ENCODE measurements at places on chromosomes 12 and 14.

GRCh38 chr14:65255029-65255545, 152.8 kb upstream of the MAX start:
- no peak for DNase-seq

- DNase-seq: no peak
These were observed 88.1 kb downstream of the NINJ2 start for GRCh38 chr12:575129-575502.

- no peak for DNase-seq
These were observed 41.6 kb downstream of the DEGS2 start for GRCh38 chr14:100117633-100118395.

DNA sequence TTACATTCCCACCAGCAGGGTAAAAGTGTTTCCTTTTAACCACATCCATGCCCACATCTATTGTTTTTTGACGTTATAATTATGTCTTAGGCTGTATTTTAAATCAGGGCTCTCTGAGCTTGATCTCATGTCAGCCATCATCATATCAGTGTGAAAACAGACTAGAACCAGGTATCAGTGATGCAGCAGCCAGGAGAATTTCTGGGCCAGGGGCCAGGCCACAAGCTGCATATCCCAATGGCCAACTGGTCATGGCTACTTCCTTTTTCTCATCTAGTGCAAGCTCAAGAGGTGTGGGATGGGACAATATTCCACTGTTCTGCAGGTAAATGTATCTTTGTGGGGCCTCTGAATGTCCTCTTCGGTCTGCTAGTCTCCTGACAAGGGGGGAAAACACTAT, 125.1 kb downstream of the CRADD start:
- no peak for DNase-seq

DNA sequence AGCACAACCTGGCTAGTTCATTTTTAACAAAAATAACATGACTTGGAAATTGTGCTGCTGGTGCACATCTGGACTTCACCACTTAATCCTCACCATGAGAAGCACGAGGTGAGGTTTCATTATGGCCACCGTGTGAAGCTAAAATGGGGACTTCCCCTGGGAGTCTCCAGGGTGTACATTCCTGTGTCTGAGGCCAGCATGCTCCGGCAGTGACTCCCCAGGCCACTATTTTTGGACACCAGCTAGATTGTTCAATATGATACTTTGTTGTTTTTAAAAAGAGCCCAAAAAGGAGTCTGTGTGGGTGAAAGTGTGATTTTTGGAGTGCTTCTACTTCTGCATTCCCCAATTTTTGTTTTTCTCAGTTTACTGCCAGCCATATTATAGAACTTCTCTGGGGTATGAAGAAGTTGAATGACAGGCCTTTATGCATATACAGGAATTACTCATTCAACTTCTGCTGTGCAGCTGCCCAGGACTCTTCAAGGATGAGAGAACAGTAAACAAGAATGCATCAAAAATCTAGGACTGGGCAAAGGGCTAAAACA, 16.9 kb upstream of the AICDA start:
- no peak for DNase-seq

- no peak for DNase-seq
These were observed 485.1 kb downstream of the ZFP36L1 start for GRCh38 chr14:68307790-68308168.

GRCh38 chr14:96108061-96108795, 69.1 kb downstream of the C14orf132 start:
- DNase-seq: no peak

DNA sequence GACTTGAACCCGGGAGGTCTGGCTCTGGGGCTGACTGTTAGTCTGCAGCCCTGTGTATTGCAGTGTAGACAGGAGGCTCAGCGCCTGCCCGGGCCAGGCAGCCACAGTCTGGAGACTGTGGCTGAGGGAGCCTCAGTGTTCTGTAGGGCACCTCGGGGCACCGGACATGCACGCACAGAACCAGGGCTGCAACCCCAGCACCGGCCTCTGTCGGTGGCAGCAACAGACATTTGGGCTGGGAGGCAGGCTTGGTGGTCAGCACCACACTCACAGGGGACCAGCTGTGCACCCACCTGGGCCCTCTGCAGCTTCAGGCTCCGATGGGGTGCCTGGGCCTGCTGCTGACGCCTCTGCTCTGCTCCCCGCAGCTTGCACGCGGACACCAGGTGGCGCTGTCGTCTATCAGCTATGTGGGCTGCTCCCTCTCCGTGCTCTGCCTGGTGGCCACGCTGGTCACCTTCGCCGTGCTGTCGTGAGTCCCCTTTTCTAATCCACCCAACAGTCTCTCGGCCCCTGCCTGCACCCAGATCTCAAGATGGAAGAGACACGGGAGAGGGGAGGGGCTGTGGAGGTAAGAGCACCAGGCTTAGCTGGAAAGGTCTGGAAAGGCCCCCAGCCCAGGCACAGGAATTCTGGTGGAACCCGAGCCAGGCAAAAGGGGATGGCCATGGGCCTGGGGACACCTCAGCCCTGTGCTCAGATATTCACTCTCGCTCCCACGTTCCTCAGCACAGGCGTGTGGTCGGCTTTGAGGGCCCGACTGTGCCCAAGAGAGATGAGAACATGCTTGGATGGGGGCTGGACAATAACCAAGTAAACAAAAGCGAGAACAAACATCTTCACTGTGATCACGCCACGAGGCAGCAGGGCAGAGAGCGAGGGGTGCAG, 151.0 kb downstream of the ADGRD1 start:
- peak; percentile 4 for DNase-seq

DNA sequence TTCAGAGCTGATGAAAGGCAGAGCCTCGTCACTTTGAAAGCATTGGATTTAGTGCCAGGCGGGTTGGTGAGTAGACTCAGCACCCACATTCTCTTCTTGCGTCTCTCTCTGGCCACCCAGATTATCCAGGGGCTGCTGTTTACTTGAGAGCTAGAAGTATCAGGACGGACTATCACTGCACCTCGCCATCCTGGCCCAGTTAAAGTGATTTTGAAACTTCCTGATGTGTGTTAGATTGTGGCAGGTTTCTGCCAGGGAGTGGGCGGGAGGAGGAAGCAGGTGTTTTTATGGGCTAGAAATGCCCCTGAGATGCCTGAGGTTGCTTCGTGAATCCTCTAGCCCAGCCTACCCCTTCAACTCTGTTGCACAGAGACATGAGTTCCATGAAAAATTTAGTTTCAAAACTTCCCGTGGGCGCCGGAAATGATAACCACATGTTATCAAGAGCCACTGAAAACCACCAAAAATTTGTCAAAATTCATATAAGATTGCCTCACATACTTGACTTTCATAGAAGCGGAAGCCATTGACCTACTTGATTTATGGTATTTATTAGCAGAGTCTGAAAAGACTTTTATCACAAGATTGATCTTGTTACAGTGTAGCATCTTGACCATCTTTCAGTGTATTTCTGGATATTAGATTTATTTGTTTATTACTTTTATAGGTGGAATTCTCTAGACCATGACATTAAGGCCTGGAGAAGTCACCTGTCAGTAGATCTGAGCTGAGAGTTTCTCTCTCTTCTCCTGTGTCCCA, 466.0 kb downstream of the RAD51B start:
- DNase-seq: no peak

DNA sequence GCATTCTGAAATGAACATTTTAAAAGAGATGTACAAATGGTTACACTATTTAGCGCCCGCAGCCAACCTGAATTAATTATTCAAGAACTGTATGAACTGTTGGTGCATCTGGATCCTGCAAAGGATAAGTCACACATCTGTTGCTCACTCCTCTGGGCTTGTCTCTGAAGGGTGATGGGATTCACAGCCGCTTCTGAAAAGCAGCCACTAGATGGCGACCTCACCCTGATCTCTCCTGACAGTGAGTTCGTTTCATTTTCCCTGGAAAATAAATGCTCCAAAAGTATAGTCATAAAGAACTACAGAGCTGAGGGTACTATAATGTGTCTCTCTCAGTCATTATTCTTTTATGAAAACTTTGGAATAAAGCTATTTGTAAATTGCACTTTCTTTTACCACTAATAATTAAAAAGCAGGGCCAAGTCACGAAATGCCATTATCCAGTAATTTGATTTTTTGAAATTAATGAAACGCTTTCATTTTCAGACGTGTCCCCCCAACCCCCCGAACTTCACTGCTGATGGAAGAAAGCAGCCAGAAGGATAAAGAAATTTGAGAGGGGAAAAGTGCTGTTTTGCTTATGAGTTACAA, 789.6 kb downstream of the NRXN3 start:
- DNase-seq: peak; percentile 63

GRCh38 chr12:9221483-9221882, 13.3 kb upstream of the PZP start:
- DNase-seq: no peak

DNA sequence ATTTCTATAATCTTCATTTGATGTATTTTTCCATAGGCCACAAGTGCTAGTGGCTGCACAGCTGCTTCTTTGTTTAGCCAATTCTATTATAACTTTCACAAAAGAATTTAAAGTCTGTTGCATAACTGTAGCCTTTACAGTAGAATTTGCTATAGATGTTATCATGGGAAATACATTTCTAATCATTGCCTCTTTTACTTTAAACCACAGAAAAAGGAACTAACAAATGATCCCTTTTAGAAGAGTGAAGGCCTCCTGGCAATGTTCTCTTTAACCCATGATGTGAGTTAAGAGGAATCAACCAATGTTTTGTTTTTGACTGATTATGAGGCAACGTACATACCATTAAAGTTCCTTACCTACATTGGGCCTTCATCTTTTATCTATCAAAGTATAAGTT, 68.8 kb downstream of the RPL10L start:
- no peak for DNase-seq

- DNase-seq: peak; percentile 39
These were observed 54.5 kb downstream of the C12orf75 start for GRCh38 chr12:105384916-105385535.

GRCh38 chr12:59699421-59700152, 103.8 kb downstream of the SLC16A7 start:
- DNase-seq: peak; percentile 9

- DNase-seq: no peak
These were observed 576 bp downstream of the ERP29 start for GRCh38 chr12:112013601-112014402.

DNA sequence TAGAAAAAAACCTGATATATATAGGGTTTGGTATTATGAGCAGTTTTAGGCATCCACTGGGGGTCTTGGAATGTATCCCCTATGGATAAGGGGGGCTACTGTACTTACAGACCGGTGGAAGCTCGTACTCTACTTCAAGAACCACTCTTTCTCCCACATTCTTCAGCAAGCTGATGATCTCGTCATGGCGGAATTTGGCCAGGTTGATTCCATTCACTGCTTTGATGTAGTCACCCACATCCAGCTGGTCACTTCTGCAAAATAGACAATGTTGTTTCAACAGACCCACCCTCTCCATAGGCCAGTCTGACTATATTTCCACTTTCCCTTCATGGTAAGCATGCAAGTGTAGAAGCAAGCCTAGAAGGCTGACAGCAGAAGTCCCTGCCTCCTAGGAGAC, 139.9 kb downstream of the GRIP1 start:
- peak; percentile 15 for DNase-seq

DNA sequence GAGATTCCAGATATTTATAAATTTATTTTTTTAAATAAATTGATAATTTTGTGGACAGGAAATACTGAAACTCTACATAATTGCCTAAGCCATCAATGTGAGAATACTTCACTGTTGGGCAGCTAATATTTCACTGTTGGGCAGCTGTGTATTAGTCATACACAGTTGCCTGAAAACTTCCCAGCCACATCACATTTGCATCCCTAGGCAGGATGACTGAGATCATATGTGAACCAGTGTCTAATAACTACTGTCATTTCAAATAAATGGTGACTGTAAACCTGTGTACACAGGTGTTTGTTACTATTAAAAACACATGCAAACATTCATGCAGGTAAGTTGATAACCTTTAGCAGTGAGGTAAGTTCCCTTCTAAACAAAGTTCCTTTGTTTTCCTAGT, 43.9 kb downstream of the TMTC3 start:
- DNase-seq: peak; percentile 26

DNA sequence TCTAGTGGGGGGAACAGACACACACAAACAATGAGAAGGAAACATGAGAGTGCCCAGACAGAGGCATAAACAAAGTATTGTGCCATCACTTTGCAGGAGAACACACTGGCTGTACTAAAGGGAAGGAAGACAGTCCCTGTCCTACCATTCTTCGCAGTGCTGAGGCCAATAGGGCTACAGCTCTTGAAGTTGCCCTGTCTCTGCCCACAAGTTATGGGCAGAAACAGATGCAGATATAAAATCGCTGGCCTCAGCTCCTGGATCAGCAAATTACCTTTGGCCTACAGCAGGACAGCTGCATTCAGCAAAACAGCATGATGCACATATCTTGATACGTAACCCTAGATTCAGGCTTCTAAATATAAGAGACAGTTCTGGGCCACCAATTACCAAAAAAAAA, 23.0 kb upstream of the PRKAB1 start:
- DNase-seq: no peak

DNA sequence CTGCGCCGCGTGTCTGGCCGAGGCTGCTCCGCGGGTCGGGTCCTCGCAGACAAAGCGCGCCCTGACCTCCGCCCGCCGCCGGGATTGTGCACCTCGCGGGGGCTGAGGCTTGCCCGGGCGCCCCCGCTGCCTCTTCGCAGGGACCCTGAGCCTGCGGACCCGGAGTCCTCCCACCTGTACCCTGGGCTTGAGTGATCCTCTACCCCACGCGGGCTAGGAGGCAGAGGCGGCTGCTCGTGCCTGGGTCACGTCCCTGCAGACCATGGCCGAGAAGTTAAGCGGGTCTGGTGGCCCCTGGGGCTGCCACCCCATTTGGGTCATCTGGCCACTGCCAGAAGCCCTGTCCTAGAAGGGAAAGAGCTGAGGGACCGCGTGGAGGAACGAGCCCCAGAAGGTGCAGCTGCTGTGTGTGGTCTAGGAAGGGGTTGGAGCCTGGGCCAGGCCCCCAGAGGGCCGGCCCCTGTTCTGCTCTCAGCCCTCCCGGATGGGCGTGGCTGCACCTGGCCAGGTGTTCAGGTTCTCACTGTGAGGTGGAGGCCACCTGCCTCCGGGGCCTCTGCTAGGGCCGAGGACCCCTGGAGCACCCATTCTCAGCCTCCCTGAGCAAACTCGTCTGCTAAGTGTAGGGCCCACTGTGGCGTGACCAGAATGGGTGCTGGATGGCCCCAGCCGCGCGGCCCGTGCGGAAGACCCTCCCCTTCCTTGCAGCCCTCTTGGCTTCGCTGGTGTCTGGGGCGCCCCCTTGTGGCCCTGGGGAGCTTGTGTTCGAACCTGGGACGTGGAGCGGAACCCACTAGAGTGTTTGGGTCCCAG, 49.6 kb downstream of the LRCOL1 start:
- DNase-seq: peak; percentile 9

DNA sequence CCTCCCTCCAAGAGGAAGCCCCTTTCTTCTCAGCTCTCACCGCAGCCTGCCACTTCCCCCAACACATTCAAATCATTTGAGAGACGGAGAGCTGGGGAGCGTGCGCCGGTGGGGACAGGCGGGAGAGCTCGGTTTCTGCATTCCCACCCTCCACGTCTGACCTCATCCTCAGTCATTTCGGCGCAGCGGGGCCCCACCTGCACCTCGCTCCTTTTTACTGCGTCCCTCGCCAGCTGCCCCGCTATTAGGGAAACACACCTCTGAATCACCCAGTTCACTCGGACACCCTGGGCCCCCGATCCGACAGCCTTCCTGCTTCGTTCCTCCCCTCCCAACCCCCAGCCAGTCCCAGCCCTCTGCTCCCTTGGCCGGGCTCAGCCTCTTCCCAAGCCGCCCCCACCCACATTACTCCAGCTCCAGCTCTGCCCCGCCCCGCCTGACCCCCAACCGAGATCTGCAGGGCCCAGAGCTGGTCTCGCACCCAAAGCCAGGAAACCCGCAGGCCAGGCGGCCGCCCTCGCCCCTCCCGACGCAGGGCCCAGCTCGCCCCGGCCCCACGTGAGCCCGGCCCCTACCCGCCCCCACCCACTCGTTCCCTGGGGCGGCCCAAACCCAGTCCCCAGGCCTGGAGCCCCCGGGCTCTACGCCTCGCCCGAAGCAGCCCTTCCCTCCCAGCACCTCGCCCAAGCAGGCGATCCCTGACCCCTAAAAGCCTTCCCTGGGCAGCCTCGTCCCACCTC, 783 bp downstream of the CORO1C start:
- peak; percentile 44 for DNase-seq
